ENCODE measurements at places on chromosomes 3 and 15. TPM values are rescaled to one million over a fixed set of nuclear protein-coding genes. Genes with fewer than 3 reads are reported as not detected.
A peak's percentile ranks its signal among the peaks of the same experiment; 100 is the strongest.

NIPA2 gene
- 13.3 TPM for polyA plus RNA-seq

PDZRN3 gene
- 32.2 TPM for polyA plus RNA-seq

DNA sequence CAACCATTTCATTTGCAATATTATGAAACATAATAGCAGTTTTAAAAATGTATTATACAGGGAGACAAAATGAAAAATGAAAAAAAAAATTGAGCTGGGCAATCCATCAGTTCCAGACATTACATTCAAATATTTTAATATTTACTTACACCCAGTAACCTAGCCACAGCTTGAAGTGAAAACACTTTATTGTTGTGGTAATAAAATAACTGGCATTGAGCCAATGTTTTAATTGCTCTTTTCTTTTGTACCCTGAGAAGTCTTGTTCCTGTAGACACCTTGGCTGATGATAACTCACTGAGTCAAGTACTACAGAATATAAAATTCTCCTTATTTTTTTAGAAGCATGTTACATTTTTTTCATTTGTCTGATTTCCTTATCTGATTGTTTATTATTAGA lies 180.6 kb downstream of the ROBO1 start:
- no peak for DNase-seq

DNA sequence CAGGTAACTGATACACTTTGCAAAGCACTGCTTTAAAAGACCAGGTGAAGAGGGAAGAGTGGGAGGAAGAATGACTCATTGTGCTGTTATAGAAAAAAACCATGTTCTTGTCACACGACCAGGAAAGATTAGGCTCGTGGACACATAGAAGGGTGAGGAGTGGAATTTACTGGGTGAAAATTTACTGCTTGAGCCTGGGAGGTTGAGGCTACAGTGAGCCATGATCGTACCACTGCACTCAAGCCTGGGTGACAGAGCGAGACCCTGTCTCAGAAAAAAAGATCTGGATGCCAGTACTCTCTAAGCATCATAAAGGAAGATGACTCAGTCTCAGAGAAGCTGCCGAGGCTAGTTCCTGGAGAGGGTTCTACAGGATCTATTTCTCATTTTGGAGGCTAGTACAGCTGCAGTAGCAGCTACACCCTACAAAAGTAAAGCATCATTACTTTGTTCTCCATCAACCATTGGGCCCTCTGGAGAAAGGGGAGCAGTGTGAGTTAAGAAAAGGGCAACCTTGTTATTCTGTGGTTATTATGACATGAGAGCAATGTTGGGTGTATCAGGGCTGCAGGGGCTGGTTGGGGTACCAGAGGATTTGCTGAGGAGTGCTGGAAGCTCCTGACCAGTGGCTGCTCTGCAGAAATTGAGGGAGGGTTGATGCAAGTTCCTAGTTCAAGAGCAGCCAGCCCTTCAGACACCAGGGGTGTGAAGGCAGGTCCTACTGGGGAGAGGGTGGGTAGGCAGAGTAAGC lies 75.4 kb downstream of the CMTM8 start:
- DNase-seq = no peak

- DNase-seq = no peak
These were observed 99.0 kb upstream of the NEO1 start for GRCh38 chr15:72953306-72953705.

DNA sequence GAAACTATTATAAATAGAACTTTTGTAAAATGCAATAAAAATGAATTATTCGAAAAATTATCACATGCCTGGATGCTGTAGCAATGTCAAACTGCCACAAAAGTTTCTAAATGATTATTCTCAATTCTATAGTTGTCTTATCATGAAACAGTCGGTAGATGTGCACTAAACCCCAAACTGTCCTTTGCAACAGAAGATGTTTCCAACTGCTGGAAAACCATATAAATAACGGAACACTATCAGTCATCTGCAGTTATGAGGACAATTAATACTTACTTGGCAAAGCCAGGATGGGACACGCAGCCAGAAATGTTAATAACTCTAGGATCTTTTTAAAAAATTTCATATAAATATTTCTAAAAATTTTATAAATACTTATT lies 17.5 kb downstream of the EMC4 start:
- DNase-seq = no peak

DNA sequence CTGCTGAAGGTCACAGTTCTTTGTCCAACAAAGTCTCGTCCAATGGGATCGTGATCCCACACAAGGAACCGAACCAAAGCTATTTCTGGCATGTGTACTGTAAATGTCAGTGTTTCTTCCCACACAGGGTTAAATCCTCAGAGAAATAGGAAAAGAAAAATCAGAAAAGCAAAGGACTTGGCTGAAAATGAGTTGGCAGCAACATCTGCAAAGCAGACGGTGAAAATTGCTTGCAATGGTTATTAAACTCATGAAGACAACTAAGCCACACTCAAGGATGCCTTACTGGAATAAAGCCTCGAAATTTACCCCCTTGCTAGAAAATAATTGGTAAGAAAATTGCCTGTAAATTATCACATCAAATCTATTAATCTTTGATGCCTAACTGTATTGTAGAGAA lies 195.2 kb upstream of the STRIT1 start:
- DNase-seq = no peak

CCR8 gene
- polyA plus RNA-seq = not detected

GRCh38 chr3:10426346-10427220 lies 78.8 kb downstream of the ATP2B2 start:
- no peak for DNase-seq

KIF23 gene
- 3.2 TPM for polyA plus RNA-seq

GOLGA8S gene
- 0.10 TPM for polyA plus RNA-seq

ATP2B2 gene
- polyA plus RNA-seq = 0.37 TPM

DNA sequence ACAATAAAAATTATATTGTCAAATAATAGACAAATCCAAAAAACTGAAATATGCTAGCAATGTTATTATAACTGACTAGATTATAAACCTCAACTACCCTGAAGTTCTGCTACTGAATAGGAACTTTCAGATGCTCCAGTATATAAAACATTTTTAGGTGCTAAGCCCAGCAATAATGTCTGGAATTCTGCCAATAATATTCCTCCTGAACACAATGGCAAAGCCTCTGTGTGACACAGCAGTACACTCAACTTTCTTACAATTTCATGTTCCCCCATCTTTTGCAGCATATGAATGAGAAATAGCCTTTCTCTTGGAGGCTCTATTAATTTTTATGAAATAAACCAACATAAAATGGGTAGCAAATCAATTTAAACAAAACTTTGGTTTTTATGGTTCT lies 29.5 kb downstream of the ATOSA start:
- DNase-seq = no peak

DNA sequence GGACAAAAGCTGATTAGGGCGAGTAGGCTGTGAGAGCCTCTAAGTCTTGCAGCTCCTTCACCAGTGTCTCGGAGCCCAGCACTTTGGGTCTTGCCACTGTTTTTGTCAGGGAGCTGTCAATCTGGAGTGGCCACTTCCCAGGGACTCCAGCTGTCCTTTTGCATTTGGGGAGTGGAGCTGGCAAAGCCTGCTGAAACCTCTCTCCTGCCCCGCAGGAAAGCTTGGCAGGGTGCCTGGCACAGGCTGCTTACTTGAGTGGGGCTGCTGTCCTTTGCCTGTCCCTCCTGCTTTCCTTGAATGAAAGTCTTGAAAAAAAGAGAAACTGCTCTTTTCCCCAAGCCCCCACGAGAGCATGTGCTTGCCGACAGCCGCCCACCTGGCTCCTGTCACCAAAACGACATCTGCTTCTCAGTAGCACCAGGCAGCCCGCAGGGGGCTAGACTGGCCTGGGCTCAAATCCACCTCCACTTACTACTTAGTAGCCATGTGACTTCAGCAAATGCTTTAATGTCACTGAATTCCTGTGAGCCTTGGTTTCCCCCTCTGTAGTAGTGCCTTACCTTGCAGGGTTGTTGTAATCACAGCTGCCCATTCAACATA lies 13.7 kb downstream of the USP13 start:
- DNase-seq = peak; percentile 74

- DNase-seq = no peak
These were observed 82.1 kb upstream of the FHIT start for GRCh38 chr3:61333192-61333961.

GABRR3 gene
- polyA plus RNA-seq = not detected

- DNase-seq = no peak
These were observed 548.6 kb downstream of the MAGI1 start for GRCh38 chr3:65490114-65490513.

DNA sequence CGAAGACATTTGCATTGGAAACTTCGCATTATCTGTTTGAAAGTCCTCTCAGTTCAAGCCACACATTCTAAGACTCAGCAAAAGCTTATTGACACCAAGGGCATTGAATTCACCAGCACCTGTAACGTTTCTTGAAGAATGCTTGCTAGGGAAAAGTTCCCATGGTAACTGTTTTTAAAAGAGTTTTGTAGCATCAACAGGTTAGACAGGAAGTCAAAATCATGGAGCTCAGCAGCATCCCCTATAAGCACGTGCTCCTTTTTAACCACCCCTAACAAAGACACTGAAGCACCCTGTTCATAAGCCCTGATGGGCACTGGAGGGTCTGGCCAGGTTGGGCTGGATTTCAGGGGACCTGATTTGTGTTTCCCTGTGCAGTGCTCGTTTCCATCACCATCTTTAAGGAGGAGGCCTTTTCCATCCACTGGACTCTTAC lies 229.7 kb upstream of the BHLHE40 start:
- DNase-seq = no peak

HEXA gene
- 372 TPM for polyA plus RNA-seq

FILIP1L gene
- polyA plus RNA-seq = 21.5 TPM

BFSP2 gene
- polyA plus RNA-seq = not detected

GRCh38 chr15:82830427-82831173 lies 21.2 kb downstream of the WHAMM start:
- no peak for DNase-seq

- DNase-seq = peak; percentile 89
These were observed 1.3 kb downstream of the ALPK3 start for GRCh38 chr15:84818261-84819131.

DNA sequence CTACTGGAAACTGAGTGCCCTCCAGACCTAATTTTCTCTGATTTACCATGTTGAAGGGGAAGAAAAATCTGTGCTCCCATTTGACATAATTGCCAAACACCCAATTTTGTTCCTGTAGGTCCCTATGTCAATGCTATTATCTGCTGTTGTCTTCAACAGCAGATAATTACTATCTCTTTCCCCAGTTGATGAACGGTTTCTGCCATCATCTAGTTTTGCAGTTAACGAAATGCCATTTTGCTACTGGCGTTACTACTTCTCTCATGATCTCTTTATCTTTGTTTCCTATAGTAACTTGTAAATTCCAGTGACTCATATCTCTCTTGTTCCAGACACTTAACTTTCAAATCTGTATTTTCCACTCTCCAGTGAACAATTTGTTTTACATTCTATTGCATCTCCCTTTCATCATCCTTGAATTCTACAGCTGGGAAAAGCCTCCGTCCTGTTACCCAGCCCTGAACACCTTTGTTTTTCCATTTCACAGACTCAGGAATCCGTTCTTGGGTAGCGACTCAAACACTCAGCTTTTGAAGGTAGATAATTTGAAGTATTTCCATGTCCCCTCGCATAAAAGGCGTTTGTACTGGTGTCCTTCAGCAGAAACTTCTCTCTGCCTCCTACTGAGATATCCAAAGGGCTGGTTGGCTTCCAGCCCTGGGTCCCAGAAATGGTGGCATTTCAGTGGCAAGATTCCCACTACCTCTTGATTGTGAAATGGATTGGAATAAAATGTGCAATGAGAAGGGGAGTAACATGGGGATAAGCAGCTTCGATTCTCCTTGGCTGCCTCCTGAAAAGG lies 111.7 kb downstream of the FOXB1 start:
- no peak for DNase-seq

Measured in adrenal gland (tissue), 19 donors.